GM23338 (cell line): ENCODE measurements at places on chromosomes 7 and 10. TPM values are rescaled to one million over a fixed set of nuclear protein-coding genes. Genes with fewer than 3 reads are reported as not detected.

Gene FFAR4
- total RNA-seq = not detected in 2 replicates

Gene OPN1SW
- total RNA-seq = not detected in 2 replicates

Gene LFNG
- 24.5 and 35.4 TPM in 2 replicates for total RNA-seq

Gene FOXK1
- total RNA-seq = 12.7 and 13.9 TPM in 2 replicates

Gene NPY4R2
- total RNA-seq = not detected in 2 replicates

- DNase-seq = no peak
Measured at GRCh38 chr7:20651960-20652544, 36.6 kb downstream of the ABCB5 start.

DNA sequence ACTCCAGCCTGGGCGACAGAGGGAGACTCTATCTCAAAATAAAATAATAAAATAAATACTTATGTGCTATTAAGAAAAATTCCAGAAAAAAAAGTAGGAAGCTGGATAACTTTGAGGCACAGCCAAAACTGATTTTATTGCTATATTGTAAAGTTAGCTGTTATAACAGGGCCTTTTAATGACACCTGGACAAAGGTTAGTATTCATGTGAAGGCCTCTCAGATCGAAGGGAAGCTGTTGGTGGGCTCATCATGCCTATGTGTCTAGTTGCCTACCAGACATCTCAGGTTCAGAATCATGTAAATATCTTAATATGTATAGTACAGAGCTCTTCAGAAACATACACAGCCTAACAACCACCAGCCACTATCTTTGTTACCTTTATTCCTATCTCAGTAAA, 143.0 kb downstream of the LCOR start:
- no peak for DNase-seq

DNA sequence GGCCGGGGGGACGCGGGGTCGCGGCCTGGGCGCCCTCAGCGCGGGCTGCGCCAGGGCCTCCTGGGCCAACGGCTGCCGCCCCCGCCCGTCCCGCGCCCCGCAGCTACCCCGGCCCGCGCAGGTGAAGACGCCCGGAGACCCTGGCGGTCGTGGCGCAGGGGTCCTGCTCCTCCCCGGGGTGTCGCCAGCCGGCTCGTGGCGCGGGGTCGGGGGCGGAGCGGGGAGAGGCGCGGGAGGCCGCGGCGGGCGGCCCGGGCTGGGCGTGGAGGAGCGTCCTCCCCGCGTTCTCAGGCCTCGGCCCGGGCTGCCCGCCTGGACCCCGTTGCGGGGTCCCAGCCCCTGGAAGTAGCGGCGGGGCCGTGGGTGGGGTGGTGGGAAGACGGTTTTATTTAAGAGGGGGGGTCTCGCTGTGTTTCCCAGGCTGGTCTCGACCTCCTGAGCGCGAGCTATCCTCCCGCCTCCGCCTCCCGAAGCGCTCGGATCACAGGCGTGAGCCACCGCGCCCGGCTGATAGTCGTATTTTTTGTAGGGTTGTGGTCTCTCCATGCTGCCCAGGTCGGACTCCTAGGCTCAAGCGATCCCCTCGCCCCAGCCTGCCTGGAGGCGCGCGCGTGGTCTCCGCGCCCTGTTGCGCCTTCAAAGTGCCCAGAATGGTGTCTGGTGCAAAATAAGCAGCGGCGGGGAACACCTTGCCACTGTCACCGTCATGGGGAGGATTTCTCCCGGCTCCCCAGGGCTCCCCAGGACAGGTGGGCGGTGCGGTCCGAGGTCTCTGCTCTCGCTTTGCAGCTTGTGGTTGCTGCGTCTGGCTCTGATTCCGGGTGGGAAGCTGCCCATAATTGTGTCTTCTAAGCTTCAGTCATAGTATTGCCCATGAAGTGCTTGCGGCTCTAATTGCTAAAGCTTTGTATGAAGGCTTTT, 15.3 kb upstream of the SUN1 start:
- peak; percentile 49 for DNase-seq

DNA sequence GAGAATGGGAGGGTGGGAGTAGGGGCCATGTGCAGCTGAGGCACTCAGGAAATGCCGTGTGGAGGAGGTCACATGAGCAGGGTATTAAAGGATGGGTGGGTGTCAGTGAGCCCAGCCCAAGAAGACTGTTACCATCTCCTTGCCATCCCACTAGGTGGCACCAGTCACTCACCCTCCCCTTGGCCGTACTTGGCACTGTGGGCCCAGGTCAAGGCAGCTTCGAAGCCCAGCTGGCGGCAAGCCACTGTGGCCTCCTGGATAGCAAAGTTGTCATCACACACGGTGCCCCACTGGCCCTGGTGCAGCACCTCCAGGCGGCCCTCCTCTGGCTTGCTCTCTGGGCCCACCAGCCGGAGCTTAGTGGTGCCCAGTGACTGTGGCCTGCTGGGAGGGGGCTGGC, 5.4 kb downstream of the LOXL4 start:
- DNase-seq = peak; percentile 75

GRCh38 chr7:107494315-107494751, 24.5 kb downstream of the GPR22 start:
- DNase-seq = no peak

GRCh38 chr7:39808796-39809481, 141.1 kb upstream of the CDK13 start:
- no peak for DNase-seq

DNA sequence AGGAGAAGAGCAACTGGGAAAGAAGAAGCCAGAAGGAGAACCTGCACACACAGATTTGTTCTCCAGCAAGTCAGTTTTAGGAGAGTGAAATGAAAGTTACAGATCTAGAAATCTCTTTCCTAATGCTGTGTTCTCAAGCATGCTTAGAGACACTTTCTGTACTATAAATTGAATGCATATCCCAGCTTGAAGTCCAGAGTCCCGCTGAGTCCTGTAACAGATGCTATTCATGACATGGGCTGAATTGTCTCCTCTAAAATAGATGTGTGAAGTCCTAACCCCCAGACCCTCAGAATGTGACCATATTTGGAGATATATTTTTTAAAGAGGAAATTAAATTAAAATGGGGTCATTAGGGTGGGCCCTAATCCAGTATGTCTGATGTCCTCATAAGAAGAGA, 46.9 kb upstream of the GJD4 start:
- no peak for DNase-seq

- no peak for DNase-seq
Measured at GRCh38 chr10:51527522-51528219, 171.7 kb downstream of the CSTF2T start.

- peak; percentile 46 for DNase-seq
Measured at GRCh38 chr10:17227367-17228090, 512 bp upstream of the VIM start.

DNA sequence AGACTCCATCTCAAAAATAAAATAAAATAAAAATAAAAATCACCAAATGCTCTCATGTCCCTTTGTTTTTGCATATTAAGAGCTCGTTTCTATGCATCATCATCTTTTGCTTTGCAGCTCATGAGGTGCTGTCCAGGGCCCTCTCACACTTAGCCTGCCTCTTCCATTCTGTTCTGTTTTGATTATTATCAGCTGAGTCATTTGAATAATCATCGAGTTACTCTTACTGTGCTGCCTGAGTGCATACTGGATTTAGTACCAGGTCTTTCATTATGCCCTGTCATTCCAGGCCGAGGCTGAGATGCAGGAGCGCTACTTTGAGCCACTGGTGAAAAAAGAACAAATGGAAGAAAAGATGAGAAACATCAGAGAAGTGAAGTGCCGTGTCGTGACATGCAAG, 33.0 kb downstream of the UCMA start:
- no peak for DNase-seq

DNA sequence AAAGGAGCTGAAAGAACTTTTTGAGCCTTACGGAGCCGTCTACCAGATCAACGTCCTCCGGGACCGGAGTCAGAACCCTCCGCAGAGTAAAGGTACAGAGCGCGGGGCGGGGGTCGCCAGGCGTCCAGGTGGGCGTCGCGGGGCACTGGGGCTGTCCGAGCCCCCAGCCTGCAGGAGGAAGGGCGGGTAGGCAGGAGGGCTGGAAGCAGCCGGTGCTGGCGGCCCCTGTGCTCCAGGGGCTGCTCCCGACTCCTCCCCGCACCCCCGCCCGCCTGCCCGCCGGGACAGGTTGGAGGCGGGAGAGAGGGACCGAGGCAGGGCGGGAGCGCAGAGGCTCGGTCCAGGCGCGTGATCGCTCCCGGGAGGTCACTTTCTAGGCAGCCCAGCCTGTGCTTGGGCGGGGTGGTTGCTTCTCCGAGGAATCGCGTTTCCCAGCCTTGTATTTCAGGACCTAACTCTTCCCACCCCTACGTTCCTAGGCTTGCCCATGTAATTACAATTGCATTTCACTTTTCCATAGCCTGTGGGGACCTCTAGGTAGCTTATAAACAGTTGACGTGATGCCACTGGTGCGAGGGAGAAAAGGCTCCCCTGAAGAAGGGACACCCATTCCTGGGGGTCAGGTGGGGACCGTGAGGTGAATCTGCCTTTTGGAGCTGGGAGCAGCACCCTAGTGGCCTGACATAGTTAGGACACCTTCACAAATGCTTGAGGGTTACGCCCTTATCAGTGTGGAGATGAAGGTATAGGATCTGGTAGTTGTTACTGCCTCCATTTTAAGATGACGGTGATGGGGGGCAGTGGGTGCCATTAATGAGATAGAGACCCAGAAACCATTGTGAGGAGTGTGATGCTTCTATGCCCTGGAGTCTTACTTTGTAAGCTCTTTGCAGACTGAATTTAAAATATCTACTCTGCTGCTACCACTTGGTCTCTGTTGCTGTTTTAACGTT, 148.2 kb downstream of the CELF2 start:
- DNase-seq = peak; percentile 85

GRCh38 chr7:35707422-35707821, 12.5 kb upstream of the HERPUD2 start:
- peak; percentile 69 for DNase-seq
